ENCODE measurements at places on chromosomes 6 and 20.

DNA sequence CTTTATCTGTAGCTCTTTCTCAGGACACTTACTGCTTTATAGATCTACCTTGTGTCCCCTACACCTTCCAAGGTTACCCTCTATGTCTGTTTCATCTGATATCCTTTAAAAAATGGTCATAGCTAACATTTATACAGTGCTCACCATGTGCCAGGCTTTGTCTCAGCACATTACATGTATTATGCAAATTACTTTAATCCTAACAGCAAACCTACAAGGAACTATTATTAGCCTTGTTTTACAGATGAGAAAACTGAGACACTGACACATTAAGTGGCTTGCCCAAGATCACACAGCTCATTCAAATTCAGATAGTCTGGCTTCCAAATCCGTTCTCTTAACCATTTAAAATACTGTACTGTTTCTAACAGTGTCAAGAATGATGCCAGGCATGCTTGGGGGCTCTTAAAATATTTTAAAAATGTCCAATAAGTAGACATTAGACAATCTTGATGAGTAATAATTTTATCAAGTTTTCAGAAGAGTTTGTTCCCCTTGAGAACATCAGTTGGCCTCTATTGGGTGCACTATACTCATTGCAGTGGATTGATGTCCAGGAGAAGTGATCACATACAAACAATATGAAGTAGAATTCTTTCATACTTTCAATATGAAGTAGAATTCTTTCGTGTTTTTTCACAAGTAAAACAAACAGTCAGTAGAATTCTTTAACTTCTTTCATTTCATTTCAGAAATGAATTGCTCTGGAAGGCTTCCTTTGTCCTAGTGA is 69.6 kb downstream of the DNAH8 start:
- DNase-seq = no peak

- no peak for DNase-seq
Measured at GRCh38 chr6:169989594-169989993, 238.2 kb downstream of the ERMARD start.

- no peak for DNase-seq
Measured at GRCh38 chr6:45253453-45253852, 74.7 kb upstream of the RUNX2 start.

DNA sequence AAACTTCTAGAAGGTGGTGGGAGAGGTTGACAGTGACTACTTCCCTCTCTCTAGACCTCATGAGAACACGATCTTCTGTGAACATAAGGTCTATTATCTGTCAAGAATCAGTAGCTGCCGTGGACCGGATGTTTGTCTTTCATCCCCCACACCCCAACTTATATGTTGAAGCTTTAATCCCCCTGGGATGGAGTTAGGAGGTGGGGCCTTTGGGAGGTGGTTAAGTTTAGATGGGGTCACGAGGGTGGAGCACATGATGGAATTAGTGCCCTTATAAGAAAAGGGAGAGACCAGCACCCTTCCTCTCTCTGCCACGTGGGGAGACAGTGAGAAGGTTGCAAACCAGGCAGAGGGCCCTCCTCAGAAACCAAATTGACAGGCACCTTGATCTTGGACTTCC is 409.1 kb downstream of the QKI start:
- no peak for DNase-seq
